ENCODE measurements at places on chromosomes 7 and 10. TPM values are rescaled to one million over a fixed set of nuclear protein-coding genes. Genes with fewer than 3 reads are reported as not detected.

DNA sequence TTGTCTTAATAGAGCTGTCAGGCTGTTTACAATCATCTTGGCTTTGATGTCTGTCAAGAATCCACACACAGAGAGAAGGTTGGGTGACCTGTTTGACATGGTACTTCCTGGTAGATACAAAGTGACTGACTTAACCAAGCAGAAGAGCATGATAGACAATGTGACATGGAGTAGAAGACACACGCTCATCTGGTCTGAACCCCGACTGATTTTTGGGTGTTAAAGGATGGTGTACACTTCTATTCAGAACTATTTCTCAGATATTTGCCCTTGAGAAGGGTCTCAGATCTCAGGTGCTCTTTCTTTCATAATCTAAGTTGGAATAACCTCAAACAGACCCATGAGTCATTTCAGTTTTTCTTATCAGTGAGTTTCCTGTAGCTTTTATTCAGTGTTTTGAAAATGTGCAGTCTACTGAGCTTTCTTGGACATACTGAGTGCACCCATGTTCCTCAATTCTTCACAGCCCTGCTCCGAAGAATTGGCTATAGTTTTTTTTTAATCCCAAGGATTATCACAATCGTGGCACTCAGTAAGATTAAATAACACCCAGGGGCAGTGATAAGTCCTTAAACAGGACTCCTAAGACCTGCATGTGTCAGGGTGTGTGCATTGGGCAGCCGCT lies 46.4 kb upstream of the NXPH1 start:
- H3K4me3 ChIP-seq, result no peak overlapping the region
- no peaks in the 10 kb centered on the region for H3K4me1 ChIP-seq

DNA sequence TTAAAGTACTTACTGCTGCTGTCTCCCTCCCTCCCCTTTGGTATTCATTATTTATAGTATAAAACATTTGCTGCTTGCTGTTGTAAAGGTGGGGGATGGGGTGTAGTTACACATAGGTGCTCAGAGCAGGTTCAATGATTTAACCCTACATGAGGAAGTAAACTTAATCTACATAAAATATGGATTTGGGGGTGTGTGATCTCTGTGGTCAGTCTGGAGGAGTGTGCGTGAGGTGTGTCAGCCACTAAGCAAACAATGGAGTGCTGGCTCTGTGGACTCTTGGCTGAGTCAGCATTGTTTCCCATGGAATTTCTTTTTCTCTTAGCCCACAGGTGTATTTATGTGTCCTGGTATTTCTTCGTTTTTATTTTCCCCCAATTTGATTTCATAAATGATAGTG lies 133.9 kb downstream of the AUTS2 start:
- no peak overlapping the region for H3K27ac ChIP-seq
- H3K4me3 ChIP-seq, result no peak overlapping the region
- DNase-seq, result peak; percentile 27
- H3K27me3 ChIP-seq, result no peaks in the 10 kb centered on the region
- H3K36me3 ChIP-seq, result no peaks in the 10 kb centered on the region

GRCh38 chr10:44788147-44789129 lies 122.7 kb upstream of the TMEM72 start:
- H3K4me3 ChIP-seq, result no peak overlapping the region
- no peak for DNase-seq
- H3K36me3 ChIP-seq, result no peaks in the 10 kb centered on the region
- no peaks in the 10 kb centered on the region for H3K4me1 ChIP-seq
- no peaks in the 10 kb centered on the region for H3K27me3 ChIP-seq
- H3K27ac ChIP-seq, result no peak overlapping the region

The DNAJC12 gene
- 15.5 TPM for total RNA-seq

The TYW1B gene
- 3.7 TPM for total RNA-seq

Measured in PC-3 (cell line).